ENCODE measurements at places on chromosomes 4 and X. TPM values are rescaled to one million over a fixed set of nuclear protein-coding genes. Genes with fewer than 3 reads are reported as not detected.

- no peak for DNase-seq
These were observed at the start of gene CFAP47 for GRCh38 chrX:35919536-35920309. CFAP47 (plus strand) TSS chrX:35919734; CDS start chrX:35919800, 66 bp downstream.

- no peak for DNase-seq
These were observed 700.4 kb downstream of the FSTL5 start for GRCh38 chr4:161463436-161463835.

DNA sequence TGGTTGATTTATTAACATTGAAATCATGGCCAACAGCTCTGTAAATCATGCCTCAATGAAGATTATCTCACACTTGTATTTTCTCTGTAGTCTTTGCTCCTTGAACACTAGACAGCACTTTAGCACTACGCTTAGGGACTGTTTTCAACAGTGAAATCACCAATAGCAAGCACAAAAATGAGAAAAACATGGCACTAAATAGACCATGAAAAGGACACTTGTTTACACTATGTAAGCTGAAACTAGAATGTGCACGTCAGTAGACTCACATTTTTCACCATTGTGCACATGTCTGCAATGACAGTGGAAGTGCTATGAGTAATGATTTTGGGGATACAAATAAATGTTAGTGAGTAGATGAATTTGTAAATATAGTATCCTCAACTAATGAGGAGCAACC lies 3.1 kb downstream of the BMP2K start:
- DNase-seq = no peak

The TET2 gene
- 31.9 TPM for total RNA-seq

The SSX2B gene
- total RNA-seq = not detected
